ENCODE measurements at places on chromosomes 12 and 14. TPM values are rescaled to one million over a fixed set of nuclear protein-coding genes. Genes with fewer than 3 reads are reported as not detected.

MGAT2 gene
- total RNA-seq: 43.8 TPM

ITGA5 gene
- 110 TPM for total RNA-seq

CAPZA3 gene
- total RNA-seq: 0.28 TPM

CIROP gene
- total RNA-seq: not detected
